Heart left ventricle (tissue), 16 donors: ENCODE measurements at places on chromosomes 12 and 14. TPM values are rescaled to one million over a fixed set of nuclear protein-coding genes. Genes with fewer than 3 reads are reported as not detected.

Gene EMP1
- 83.0 TPM for polyA plus RNA-seq

Gene SPPL3
- polyA plus RNA-seq: 16.6 TPM

Gene TPPP2
- 0.65 TPM for polyA plus RNA-seq

DNA sequence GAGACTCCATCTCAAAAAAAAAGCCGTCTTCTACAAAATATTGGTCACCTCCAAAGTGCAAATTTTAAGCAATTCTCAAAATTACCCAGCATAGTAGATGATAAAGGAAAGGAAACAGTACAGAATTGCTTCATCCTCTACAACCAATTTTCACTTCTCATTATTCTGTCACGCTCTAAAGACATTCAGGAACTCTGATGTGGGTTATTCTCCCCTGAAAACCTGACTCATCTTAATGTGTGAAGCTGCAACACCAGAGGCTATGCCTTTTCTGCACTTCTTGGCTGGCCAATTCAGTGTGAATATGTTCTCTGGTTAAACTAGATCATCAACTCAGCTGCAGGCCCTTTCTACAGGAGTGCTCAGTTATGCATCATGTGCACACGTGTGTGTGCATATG lies 11.0 kb downstream of the PTGER2 start:
- H3K36me3 ChIP-seq: no peaks in the 10 kb centered on the region
- H3K27ac ChIP-seq: no peak overlapping the region
- H3K4me1 ChIP-seq: no peaks in the 10 kb centered on the region
- no peak for DNase-seq
- no peak overlapping the region for H3K4me3 ChIP-seq
- H3K27me3 ChIP-seq: no peaks in the 10 kb centered on the region

- H3K27ac ChIP-seq: no peak overlapping the region
- H3K4me1 ChIP-seq: peaks cover 71% of the 10 kb centered on the region
- H3K36me3 ChIP-seq: peaks cover 34% of the 10 kb centered on the region
- H3K4me3 ChIP-seq: no peak overlapping the region
- no peaks in the 10 kb centered on the region for H3K27me3 ChIP-seq
Observed at GRCh38 chr14:24238123-24238522, 4.3 kb downstream of the TINF2 start.

DNA sequence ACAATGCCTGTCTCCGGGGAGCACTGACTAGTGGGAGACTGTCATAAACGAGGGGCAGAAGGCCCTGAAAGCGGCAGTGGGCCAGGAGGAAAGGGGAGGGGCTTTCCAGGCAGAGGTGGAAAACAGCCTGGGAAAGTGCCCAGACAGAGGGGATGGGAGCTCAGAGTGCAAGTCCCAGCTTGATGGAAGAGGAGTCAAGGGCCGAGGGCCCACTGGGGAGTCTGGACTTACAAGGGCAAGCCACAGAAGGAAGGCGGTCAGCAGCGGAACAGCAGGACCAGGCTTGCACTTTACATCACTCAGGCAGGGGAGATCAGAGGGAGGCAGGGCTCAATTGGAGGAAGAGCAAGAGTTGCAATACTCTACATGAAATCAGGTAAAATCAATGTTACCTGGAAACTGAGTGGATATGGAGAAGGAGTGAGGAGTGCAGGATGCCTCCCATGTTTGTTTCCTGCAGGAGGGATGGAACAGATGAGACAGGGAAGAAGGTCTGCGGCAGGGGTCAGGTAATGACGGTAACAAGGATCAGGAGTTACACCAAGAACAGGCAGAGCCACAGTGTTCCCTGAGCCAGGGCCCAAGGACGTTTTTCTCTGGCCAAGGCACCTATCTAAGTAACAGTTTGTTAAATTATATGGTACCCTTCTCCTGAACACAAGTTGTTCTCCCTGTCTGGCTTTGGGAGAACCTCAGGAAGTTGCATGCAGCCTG lies 23.8 kb downstream of the PXN start:
- H3K4me1 ChIP-seq: peaks cover 96% of the 10 kb centered on the region
- H3K36me3 ChIP-seq: no peaks in the 10 kb centered on the region
- no peak for DNase-seq
- H3K27me3 ChIP-seq: no peaks in the 10 kb centered on the region

DNA sequence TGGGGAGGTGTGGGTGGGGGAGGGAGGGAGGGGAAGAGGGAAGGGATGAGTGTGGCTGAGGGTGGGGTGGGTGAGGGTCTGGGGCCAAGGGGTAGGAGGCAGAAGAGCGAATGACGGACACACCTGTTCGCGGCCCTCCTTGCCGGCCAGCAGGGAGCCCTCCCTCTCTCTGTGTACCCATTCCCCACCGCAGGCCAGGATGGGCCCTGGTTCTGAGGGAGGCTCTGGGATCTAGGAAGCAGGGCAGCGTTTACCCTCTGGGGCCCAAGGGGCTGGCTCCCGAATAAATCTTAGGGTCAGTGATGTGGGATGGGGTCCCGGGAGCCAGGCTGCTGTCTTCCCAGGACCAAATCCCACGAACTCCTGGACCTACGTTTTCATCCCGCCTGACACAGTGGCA lies 46.0 kb upstream of the ESRRB start:
- peaks cover 28% of the 10 kb centered on the region for H3K4me1 ChIP-seq
- H3K36me3 ChIP-seq: no peaks in the 10 kb centered on the region
- H3K27me3 ChIP-seq: peaks cover 30% of the 10 kb centered on the region
- H3K27ac ChIP-seq: no peak overlapping the region
- no peak overlapping the region for H3K4me3 ChIP-seq

GRCh38 chr12:46452061-46452615 lies 79.6 kb upstream of the SLC38A2 start:
- no peaks in the 10 kb centered on the region for H3K27me3 ChIP-seq
- DNase-seq: no peak
- H3K36me3 ChIP-seq: no peaks in the 10 kb centered on the region
- no peak overlapping the region for H3K27ac ChIP-seq

GRCh38 chr14:61328626-61329262 lies 7.4 kb downstream of the PRKCH start:
- H3K4me3 ChIP-seq: no peak overlapping the region
- no peaks in the 10 kb centered on the region for H3K27me3 ChIP-seq
- H3K36me3 ChIP-seq: no peaks in the 10 kb centered on the region
- peak overlapping the region; percentile 84 for H3K27ac ChIP-seq
- DNase-seq: no peak
